Germinal center (tissue), 1 donor: ENCODE measurements at places on chromosomes 6 and 20.

- DNase-seq = no peak
These were observed 381.8 kb upstream of the NOX3 start for GRCh38 chr6:155837474-155837873.

GRCh38 chr20:33443006-33443511, 504 bp downstream of the SNTA1 start:
- peak; percentile 50 for DNase-seq

GRCh38 chr20:34634392-34634791, 42.5 kb downstream of the PIGU start:
- DNase-seq = no peak

DNA sequence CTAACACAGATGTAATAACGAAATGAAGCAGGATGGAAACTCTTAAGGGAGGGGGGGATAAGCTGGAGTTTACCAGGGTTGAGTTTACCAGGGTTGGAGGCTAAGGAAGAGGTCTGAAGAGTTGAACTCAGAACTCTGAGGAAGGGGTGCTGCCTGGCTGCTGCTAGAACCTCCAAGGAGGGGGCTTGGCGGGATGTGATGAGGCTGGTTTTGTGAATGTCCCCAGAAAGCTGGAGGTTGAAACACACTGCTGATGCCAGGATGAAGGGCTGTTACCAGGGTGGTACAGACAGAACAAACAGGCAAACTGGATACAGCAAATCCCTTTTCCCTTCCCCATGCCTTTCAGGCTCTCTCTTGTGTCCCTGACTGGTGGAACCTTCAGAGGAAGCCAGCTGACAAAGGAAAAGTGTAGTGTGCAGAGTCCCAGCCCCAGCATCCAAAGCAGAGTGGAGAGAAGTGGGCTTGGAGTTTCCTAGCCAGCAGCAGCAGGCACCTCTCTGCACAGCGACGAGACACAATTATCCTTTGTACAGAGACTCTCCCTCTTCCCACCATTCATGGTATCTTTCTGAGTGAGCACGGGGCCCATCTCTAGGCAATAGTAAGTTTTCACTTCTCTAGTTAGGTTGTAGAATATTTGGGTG, 23.7 kb downstream of the UBE2V1 start:
- no peak for DNase-seq

DNA sequence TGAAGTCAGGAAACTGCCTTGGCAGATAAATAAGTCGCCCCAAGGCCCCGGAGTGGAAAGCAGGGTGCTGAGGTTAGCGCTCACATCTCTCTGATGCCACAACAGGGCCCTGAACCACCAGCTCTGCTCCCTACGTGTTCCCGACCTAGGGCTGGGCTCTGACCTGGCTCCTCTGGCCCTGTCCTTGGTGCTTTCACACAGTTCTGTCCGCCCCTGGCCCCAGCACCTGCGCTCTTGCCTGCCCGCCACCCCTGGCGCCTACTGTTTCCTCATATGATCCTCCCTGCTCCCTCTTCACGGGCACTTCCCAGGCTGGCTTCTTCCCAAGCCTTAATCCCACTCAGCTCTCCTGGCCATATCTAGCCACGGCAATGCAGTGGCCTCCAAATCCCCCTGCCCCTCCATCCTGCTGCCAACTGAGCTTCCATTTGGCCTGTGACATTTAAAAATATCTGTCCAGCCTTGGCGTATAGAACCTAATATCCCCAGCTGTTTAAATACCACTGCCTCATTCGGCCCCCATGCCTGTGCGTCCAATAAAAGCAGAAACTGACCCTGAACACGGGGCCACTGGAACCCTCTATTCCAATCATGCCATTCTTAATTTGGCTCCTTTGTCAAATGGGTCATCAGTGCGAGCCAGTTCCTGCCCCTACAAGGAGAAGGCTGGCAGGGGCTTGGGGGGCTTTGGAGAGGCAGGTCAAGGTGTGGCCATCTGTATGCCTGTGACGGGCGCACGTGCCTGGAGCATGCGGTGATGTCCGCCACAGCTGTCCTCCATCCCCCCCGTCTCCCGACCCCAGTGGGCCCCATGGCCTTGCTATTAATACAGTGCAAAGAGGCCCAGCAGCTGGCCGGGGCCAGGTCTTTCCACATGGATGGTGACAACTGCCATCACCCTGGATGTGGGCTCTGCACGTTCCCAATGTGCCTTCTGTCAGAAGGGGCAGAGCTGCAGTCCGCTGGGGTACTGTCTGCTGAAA, 27.7 kb downstream of the GNAS-AS1 start:
- DNase-seq = no peak

DNA sequence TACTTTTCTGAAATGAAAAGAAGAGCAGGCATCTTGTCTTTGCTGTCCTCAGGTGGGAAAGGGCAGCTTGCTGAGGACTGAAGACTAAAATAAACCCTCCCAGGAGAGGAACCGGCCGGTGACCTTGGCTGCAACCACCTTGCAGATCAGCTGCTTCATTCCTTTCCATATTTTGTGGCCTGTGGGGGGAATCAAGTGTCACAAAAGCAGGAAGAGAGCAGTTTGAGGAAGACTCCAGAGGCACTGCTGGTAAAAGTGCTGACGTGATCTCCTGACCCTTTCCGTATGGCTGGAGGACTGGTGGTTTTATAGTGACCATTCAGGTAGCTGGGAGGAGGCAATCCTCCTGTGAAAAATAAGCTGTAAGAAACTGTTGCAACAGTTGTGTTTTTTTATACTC, 157.0 kb downstream of the PLCB4 start:
- no peak for DNase-seq

GRCh38 chr6:129920103-129920798, 59.1 kb upstream of the TMEM244 start:
- no peak for DNase-seq

- no peak for DNase-seq
These were observed 171.0 kb downstream of the TBC1D7 start for GRCh38 chr6:13157293-13157692.

GRCh38 chr6:100001915-100002388, 7.9 kb upstream of the MCHR2 start:
- peak; percentile 37 for DNase-seq

DNA sequence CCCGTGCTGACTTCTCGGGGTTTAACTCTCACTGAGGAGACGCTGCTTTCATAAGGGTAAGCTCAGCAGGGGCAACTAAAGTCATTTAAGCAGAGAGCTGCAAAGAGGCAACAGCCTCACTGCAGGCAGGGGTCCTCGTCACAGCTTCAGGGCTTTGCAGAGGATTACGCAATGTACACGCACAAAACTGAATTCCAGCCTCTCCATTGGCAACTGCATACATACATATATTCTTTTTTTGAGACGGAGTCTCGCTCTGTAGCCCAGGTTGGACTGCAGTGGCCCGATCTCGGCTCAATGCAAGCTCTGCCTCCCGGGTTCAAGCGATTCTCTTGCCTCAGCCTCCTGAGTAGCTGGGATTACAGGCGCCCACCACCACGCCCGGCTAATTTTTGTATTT, 2.4 kb downstream of the GMEB2 start:
- DNase-seq = no peak

DNA sequence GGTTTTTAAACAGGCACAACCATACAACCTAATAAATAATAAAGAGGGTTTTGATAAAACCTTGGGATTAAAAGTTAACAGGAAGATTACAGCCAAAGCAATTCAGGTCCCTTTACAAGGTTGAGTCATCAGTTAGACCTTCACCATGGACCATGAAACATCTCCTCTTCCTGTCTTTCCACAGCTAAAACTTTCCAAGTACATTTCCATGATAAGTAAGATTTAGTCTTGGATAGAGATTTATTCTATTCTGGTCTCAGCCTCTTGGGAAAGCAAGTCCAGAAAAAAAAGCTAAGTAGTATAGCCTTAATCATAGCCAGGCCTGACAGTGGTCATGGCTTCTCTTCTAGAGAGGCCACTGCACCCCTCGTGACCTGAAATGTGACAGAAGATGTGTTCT, 2.9 kb upstream of the PRSS35 start:
- no peak for DNase-seq

GRCh38 chr6:105578179-105578707, 175.4 kb upstream of the PREP start:
- DNase-seq = no peak

DNA sequence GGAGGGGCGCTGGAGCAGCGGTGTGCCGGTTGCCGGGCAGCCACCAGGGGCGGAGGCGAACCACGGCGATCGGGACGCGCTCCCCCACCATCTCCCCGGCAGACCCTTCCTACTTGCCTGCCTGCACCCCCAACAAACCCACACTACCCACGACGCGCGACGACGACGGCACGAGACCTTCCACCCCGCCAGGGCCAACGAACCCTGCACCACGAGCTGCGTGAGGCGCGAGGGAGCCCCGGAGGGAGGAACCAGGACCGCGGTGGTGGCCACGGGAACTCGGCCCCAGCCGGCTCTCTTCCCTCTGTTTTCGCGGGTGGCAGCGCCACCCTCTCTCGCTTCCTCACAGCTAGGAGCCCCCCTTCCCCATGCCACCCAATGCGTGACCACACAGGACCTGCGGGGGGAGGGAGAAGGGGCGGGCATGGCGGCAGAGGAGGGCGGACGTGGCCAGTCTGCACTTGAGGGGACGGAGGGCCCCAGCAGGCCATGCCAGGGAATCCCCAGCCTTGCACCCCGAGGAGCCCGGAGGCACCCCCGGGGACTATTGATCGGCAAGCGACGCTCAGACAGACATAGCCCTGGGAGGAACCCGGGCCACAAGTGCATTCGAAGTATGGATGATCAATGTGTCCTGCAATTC, 1516.4 kb upstream of the DEFB115 start:
- no peak for DNase-seq

GRCh38 chr6:96787846-96788580, 49.3 kb downstream of the GPR63 start:
- DNase-seq = no peak

DNA sequence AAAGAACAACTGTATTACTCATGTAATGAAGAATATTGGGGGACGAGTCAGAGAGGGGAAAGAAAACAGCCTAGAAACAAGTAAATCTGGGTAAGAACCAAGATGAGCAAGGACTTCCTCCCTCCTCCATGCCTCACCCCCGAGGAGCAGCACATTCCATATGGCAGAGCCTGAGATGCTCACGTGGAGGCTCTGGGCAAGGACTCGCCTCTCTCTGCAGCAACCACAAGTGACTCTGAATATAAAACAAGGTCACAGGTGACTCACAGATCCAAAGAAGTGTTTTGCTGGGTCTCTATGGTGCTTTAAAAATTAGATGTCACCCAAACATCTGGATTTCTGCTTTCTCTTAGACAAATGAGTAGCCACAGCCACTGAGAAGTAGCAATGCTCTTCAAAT, 453.0 kb upstream of the SULF2 start:
- DNase-seq = no peak

DNA sequence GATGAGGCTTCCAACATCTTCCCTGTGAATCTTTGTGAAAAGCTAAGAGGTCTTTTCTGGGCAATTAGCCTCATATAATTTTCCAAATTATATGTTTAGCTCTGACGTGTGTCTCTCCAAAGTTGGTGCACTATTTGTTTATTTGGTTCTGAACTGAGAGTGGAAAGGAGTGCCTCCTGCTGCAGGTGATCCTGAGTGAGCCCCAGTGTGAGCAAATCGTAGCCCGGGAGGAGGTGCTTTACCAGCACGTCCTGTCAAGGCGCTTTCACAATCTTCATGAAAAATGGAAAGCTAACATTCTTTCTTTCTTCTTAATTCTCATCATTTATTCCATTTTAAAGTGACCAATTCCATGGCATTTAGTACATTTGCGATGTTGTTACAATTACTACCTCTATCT, 231.9 kb downstream of the BMP2 start:
- DNase-seq = no peak

DNA sequence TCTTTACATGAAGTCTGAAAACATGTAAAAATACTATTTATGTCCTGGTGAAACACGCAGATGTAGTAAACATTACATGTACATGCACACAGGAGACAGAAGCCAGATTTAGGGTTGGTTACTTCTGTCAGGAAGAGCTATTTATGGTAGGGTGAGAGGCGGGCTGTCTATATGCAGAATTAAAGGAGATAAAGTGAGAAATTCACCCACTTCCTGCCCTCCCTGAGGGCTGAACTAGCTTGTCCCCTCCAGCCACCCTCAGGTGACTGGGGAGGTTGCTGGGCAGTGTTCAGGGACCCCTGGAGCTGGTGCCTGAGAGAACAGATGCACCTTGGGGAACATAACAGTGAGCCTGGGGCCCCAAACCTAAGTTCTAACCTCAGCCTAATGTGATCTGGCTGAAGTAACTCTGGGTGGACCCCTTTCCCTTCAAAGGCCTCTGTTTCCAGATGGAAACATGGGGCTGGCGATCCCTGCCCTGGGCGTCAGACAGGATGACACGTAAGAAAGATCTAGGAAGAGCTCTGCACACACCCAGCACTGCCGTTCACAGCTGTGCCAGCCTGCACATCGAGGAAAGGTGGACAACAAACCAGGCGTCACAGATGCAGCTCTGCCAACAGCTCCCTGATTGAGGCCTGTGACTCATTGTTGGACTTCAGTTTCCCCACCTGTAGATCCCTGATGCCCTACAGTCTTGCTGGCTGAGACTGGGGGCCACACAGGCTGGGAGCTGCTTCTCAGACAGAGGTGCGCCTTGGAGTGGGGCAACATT, 1.3 kb downstream of the PI16 start:
- DNase-seq = no peak

GRCh38 chr6:34527751-34528670, 28.1 kb downstream of the SPDEF start:
- DNase-seq = no peak

GRCh38 chr6:119280080-119280479, 69.5 kb downstream of the MAN1A1 start:
- no peak for DNase-seq

GRCh38 chr6:53728570-53729194, 63.1 kb upstream of the KLHL31 start:
- peak; percentile 51 for DNase-seq

- DNase-seq = no peak
These were observed 1.4 kb upstream of the LAMA5 start for GRCh38 chr20:62368392-62368975.

- no peak for DNase-seq
These were observed 188.2 kb downstream of the NFATC2 start for GRCh38 chr20:51354191-51354768.

- no peak for DNase-seq
These were observed 308.9 kb upstream of the JAG1 start for GRCh38 chr20:10982692-10983091.

DNA sequence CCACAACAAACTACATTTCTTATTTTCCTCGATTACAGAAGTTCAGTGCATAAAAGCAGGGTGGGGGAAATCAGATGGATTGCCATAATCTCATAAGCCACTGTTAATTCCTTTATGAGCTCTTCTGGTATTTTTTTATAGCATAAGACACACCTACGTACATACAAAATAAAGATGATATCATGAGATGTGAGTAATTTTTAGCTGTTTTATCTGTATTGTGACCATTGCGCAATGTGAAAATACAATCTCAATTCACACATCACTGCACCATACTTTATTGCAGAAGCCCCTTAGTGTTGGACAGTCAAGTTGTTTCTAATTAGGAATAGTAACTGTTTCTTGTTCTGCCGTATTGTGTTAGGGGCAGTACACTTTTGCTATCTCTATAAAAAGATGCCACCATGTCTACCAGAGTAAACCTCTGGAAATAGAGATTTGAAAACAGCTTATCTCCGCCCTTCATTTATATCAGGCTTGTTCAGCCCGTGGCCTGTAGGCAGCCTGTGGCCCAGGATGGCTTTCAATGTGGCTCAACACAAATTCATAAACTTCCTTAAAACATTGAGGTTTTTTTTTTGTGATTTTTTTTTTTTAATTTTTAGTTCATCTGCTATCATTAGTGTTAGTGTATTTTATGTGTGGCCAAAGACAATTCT, 90.4 kb downstream of the FARS2 start:
- DNase-seq = no peak

- no peak for DNase-seq
These were observed 3.7 kb upstream of the ZSCAN23 start for GRCh38 chr6:28446818-28447511.
